SW 1271 (cell line): ENCODE measurements at places on chromosomes 3 and 15.

DNA sequence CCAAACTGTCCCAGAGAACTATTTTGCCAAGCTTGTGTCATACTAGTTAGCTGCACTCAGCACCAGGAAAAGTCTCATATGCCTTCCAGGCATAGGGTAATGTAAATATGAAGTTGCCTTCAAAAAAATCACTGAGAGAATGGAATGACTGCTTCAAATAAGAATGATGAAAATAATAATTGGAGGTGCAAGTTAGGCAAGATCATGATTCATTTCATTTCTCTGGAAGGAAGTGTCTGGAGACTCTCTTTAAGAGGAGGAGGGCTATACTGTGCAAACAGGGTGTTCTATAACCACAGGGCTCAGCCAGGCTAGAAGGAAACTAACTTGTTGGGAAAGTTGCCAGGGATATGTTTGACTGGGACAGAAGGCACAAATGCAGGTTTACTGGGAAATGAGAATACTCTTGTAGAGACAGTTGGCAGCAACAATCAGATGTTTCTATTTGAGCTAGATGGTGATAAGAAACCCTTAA, 4.3 kb downstream of the SIDT1 start:
- DNase-seq, result no peak

- no peak for DNase-seq
Measured at GRCh38 chr3:135878501-135878900, 87.0 kb upstream of the PPP2R3A start.

GRCh38 chr3:116563351-116563750, 118.1 kb upstream of the LSAMP start:
- DNase-seq, result no peak

- no peak for DNase-seq
Measured at GRCh38 chr3:150035910-150036612, 65.4 kb upstream of the PFN2 start.

DNA sequence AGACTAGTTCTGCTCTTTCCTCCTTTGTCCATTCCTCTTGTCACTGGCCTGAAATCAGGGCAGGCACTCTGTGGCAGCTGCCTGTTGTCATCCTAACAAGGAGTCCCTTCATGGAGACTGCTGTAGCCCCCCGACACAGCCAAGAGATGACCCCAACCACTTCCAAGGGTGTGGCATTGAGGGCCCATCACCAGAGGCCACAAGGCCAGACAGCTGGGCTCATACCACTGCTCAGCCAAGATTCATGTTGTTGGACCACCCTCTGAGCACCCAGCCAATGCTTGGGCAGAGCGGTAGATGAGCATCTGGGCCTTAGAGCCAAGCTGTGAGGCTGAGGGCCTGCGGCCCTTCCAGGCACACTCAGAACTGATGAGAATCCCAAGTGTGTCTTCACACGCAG, 85.4 kb downstream of the EPHB1 start:
- no peak for DNase-seq

- DNase-seq, result no peak
Measured at GRCh38 chr15:90489514-90489913, 40.2 kb upstream of the CRTC3 start.

- no peak for DNase-seq
Measured at GRCh38 chr3:59374818-59375211, 325.0 kb upstream of the CFAP20DC start.

DNA sequence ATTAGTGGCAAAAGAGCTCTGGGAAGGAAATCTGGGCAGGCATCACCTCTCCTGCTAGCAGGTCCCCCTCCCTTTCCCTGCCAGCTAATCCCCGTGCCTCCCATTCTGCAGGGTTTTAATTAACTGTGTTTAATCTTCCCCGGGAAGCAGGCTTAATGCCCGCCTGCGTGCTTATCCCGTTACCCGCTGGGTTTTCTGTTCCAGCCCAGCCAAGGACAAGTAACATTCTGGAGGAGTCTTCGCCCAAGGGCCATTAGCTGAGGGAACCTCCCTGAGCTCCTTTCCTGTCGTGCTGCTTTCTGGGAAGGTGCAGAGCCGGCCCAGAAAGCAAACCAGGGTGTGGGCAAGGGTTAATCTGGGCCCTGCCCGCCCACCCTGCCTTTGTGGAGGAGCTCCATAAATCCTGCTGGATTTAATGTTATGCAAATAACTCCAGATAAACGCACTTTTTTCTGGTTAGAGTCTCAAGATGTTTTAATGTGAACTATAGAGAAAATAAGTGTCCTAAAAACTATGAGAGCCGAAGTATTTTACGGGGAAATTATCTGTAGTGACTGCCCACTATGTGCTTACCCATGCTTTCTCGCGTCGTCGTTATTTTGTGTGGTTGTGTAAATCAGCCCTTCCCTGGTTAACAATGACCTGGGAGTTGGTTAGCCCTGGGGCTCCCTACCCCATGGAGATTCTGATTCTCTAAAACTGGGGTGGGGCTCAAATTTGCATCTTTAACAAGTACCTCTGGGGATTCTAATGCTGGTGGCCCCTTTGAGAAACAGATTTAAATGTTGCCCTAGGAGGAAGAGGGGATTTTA, 25.9 kb downstream of the TRIM71 start:
- no peak for DNase-seq

DNA sequence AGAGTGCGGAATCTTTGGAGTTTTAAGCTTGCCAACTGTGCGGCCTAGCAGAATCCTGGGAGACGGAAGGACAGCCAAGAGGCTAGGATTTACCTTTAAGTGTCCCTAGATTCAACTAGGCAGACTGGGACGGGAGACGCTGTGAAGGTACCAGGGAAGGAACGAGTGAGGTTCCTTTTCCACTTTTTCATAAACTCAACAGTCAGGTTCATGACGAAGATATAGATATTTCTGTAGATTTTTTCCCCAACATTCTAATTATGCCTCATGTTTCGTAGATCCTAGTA, 564 bp upstream of the GABPB1 start:
- no peak for DNase-seq

- no peak for DNase-seq
Measured at GRCh38 chr3:30344288-30344687, 262.1 kb upstream of the TGFBR2 start.

DNA sequence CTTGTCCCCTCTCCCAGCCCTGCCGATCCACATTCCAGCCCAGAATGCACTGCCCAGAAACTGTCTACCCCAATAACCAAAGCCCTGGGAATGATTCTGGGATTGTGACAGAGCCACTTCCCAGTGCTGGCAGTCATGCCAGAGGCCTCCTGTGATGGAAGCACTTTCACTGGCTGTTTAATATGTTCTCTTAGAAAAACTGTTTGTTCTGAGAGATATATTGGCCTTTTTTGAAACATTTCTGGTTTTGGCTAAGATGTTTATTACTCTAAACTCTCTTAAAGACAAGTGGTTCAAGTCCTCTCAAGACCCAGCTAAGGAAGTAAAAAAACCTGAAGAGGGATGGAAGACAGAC, 74.0 kb upstream of the HACD2 start:
- DNase-seq, result no peak

- no peak for DNase-seq
Measured at GRCh38 chr15:52480990-52481389, 47.7 kb downstream of the MYO5A start.

- no peak for DNase-seq
Measured at GRCh38 chr3:167113035-167113830, 266.9 kb downstream of the ZBBX start.

DNA sequence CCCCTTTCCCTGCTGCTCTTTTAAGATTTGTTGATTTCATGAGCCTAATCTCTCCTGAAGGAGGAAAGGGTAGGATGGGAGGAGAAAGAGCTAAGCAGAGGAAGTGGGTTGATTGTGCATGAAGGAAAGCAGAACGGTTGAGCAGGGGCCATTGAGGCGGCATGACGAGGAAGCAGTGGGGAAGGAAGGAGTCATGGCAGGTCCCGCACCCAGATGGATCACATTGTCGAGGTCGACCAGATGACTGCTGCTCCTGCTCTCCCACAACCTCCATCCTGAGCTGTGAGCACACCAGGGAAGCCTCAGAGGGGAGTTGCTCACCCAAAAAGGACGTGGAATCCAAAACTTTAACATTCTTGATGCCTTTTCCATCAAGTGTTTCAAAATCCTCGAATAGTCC, 42.8 kb downstream of the ABTB1 start:
- no peak for DNase-seq

DNA sequence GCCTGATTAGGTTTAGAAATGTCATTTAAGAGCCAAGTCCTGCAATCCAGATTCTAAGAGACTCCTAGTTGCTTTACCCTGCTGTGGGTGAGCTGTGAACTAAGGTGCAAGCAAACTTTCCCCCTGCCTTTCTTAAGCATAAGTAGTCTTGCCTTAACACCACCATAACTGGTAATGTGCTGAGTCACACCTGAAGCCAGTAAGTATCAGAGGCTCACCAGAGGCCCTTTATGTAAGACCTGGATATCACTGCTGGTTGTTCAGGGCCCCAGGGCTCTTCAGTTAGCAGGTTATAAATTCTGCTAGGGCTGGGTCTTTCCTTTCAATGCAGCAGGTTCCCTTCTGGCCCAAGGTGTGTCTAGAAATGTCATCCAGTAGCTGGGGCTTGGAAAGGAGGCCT, 509.9 kb downstream of the VGLL3 start:
- no peak for DNase-seq

DNA sequence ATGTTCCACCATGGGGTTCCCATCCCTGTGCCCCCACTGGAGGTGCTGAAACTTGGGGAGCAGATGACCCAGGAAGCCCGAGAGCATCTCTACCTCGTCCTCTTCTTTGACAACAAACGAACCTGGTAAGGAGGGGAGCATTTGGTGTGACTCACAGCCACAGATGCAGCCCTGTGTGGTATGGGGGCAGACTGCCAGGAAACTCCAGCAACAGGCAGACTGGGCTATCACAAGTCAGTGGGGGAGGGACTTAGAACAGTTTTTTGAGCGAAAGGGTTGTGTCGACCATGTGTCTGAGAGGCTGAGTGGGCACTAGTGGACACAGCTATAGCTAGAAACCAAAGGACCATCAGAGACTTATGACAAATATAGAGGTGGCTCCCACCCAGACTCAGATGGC, 3.4 kb upstream of the OGG1 start:
- DNase-seq, result no peak

- DNase-seq, result no peak
Measured at GRCh38 chr3:123804676-123805075, 79.5 kb downstream of the MYLK start.

- no peak for DNase-seq
Measured at GRCh38 chr15:80911821-80912220, 77.8 kb downstream of the MESD start.

DNA sequence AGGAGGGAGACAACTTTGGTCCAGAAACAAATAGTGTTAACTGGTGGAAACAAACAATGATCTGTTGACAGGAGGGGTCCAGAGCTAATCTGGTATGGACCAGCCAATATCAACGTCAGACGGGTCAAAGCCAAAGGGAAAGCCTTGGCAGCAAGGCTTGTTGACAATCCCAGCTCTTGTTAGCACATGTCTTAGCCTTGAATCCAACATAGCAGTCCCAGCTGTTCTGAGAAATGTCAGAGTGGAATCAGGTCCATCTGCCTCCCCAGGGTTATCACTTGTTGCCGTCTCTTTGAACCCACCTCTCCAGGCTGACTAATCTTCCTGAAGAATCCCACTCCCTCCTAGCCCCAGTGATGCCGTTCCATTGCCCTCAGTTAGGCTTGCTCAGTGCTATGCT, 404.6 kb upstream of the MCTP2 start:
- no peak for DNase-seq

- DNase-seq, result no peak
Measured at GRCh38 chr15:81060470-81060869, 59.7 kb downstream of the TLNRD1 start.

- DNase-seq, result no peak
Measured at GRCh38 chr15:92332125-92332899, 61.4 kb upstream of the ST8SIA2 start.

DNA sequence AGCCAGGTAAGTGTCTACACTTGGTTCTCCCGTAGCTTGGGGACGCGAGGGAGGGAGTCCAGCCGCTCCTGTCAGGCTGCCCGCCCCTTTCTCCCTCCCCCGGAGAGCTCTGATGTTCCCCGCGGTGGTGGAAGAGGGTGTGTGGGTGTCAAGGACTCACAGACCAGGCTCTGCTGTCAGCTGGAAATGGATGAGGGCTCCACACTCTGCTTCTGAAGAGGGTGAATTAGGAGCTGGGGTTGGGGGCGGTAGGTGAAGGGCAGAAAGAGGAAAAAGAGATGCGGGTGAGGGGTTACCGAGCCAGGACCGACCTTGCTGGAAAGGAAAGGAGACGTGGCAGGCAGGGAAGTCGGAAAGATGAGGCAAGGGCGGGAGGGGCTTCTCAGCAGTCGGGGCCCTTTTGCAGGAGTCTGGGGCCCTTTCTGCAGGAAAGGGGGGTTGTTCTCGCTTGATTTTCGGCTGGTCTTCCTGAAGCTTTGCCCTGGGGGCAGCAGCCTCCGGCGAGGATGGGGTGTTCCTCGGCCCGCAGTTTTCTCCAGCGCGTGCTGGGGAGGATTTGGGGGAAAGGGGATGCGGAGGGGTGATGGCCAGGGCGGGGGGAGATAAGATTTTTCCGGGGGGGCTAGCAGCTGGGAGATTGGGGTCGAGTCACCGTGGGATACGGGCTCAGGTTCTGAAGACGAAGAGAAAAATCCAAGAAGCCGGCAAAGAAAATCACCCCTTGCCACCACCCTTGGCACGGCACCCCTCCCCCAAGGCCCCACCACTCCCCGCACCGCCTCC, 602 bp upstream of the BAHD1 start:
- DNase-seq, result no peak

DNA sequence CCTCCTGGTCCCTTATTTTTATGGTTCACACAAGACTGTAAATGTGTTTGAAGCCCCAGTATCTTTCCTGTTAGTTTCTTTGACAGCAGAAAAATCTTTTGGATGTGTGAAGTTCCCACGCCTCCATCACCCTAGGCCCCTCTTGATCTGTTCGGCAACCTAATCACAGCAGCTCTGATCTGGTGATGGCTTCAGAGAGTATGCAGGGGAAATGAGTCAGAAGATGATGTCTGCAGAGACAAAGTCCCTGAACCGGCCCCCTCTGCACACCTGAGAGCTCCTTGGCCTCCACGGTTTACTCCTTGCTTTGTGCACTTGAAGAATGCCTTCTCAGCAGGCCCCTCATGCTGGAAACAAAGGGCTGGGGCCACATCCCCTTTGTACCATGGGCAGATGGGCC, 63.5 kb downstream of the CLDN11 start:
- no peak for DNase-seq
